ENCODE measurements at places on chromosomes 6 and 20. TPM values are rescaled to one million over a fixed set of nuclear protein-coding genes. Genes with fewer than 3 reads are reported as not detected.

- peak; percentile 82 for DNase-seq
Measured at GRCh38 chr20:25461786-25462545, 54.5 kb downstream of the GINS1 start.

DNA sequence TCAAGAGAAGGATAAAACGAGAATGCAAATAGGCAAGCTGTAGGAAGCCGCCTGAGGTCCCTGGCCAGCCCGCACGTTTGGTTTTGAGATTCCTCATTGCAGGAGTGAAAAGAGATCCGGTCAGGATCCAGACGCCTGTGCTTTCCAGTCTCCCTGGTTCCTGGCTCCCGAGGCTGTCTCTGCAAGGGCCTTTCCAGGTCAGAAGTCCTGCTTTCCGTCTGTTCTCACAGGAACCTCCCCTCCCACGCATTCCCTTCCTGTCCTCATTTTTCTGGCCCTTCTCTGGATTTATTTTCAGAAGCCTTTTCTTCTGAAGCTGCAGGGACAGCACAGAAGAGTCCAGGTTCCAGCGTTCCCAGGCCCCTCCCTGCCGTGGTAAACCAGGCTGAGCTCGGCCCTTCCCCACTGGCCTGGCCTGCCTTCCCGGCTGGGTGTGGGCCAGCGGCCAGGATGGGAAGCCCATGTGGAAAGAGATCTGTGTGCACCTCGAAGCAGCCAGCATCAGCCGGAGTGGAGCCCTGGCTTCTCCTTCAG is 54.0 kb downstream of the TMEM242 start:
- DNase-seq, result peak; percentile 87

- DNase-seq, result no peak
Measured at GRCh38 chr6:105321207-105321606, 81.7 kb downstream of the PREP start.

TFAP2C gene
- total RNA-seq, result 59.6 TPM

GRCh38 chr6:64233746-64234145 is 598.1 kb downstream of the PHF3 start:
- DNase-seq, result no peak

DNA sequence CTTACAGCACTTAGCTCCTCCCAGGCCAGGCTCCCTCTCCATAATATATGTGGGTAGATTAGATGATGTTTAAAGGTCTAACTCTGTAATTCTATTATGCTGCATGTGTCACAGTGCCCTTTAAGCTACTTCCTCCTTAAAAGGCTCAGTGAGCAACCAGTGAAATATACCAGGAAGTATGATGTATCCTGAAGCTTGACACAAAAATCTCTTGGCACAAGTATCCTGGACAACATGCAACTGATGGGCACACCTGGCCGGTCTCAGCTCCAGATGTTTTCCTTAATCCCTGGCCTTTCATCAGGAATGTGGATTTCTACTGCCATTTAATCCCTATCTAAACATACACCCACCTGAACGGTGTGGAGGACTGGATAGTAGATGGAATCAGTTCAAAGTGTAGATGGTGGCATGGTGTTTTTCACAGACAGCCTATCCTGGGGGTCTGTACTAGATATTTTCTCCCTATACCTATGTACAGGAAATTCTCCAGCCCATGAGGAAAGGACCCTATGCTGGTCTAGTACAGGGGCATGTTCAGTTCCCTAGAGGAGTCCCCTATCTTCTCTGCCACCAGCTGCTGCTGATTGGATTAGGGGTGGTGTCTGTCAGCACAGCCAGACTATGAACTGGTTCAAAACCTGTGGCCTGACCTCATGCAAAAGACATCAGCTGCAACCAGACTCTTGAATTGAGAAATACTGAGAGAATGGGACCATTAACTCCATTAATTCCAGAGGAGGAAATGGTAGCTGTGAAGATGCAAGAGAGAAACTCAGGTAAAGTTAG is 59.4 kb upstream of the CITED2 start:
- DNase-seq, result no peak

APOBEC2 gene
- not detected for total RNA-seq

POPDC3 gene
- total RNA-seq, result not detected

GRCh38 chr6:166760288-166760687 is 133.2 kb upstream of the RPS6KA2 start:
- DNase-seq, result peak; percentile 64

DNA sequence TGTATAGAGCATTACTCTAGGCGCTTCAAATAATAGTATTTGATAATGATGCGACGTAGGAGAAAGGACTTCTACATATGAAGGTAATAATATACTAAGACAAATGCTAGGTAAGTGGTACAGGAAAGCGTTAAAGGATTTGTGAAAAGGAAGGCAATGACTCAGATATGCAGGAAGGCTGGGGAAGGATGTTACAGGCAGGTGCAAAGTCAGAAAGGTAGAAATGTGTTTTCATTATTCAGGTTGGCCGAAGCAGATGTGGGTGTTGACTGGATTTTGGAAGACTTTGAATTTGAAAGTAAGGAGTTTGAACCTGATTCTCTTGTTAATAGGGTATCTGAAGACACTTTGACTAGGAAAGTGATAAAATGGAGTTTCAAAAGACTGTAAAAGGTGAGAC is 51.0 kb downstream of the STK4 start:
- no peak for DNase-seq

DNA sequence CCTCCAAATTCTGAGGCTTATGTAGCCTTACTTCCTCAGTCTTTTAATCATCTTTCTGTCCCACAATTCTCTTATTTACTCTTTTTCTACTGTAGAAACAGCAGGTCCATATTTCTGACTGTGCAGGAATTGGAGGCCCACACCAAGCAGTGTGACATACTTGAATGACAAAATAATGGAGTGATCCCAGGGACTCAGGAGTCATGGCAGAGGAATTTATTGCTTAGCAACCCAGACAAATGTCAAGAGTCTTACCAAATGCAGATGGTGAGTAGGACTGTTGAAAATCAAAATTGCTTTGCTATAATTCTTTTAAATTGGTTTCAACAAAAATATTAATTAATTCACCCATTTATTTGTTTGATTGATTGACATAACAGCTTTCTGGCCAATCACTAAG is 59.9 kb downstream of the HTR1B start:
- no peak for DNase-seq

DNA sequence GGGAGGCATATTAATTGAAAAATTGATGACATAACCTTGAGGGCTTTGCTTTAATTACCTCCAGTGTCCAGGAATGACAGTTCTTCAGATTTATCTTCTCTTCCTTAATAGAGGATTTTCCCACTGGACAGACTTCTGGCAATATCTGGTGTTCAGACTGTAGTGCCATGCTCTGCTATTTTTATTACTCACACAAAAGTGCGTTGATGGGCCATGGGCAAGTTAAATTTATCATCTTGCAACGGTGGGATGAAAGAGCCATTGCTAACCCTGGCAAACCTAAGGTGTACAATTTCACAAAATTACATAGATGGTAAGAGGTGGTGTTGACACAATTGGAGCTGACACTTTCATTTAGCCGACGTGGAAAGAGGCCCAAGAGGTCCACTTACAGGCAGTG is 253.7 kb upstream of the PLCB4 start:
- no peak for DNase-seq

DNA sequence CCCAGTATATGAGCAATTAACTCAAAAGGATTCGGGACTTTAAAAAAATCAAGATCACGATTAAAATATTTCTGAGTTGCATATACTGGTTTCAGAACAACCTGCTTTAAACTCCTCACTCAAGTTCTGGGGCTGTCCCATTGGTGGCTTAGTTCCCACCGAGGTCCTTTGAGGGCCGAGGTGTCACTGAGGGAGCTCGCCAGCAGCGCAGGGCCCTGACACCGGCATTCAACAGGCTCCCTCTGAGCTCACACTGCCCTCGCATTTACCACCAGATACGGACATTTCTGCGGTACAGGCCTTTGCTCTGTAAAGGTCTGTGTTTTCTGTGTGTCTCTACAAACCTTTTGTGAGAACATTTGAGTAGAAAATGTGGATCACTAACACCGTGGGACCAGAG is 24.4 kb upstream of the BNIP5 start:
- DNase-seq, result no peak

- no peak for DNase-seq
Measured at GRCh38 chr6:156883497-156884252, 106.5 kb downstream of the ARID1B start.

GRCh38 chr6:126513198-126513597 is 173.3 kb downstream of the CENPW start:
- DNase-seq, result no peak

GRCh38 chr6:144083172-144083571 is 12.2 kb downstream of the SF3B5 start:
- DNase-seq, result no peak

PTPRT gene
- 0.95 TPM for total RNA-seq

TRIM27 gene
- 36.7 TPM for total RNA-seq

DNA sequence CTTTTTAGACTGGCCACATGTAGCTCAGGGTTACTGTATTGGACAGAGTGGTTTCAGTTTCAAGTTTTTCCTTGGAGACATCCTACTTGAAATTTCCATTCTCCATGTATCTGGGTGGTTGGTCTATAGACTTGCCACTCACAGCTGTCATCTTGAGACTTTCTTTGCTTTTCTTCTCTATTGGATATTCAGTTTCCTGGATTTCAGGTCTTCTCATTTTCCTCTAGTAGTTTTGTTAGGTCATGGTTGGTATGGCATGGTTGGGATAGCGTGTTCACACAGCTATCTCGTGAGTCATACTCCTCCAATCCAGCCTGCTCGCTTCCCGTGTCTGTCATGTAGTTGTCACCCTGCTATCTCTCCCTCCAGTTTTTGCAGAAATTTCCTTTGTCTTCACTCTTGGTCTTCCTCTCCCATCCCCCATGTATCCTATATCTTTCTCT is 48.3 kb downstream of the PTPN1 start:
- no peak for DNase-seq

- DNase-seq, result peak; percentile 90
Measured at GRCh38 chr20:371755-372542, 8.6 kb upstream of the TRIB3 start.

F13A1 gene
- total RNA-seq, result 46.5 TPM

- no peak for DNase-seq
Measured at GRCh38 chr6:148534871-148535270, 192.2 kb downstream of the SASH1 start.

GRCh38 chr6:100453701-100454521 is 10.8 kb downstream of the SIM1 start:
- DNase-seq, result no peak

DNA sequence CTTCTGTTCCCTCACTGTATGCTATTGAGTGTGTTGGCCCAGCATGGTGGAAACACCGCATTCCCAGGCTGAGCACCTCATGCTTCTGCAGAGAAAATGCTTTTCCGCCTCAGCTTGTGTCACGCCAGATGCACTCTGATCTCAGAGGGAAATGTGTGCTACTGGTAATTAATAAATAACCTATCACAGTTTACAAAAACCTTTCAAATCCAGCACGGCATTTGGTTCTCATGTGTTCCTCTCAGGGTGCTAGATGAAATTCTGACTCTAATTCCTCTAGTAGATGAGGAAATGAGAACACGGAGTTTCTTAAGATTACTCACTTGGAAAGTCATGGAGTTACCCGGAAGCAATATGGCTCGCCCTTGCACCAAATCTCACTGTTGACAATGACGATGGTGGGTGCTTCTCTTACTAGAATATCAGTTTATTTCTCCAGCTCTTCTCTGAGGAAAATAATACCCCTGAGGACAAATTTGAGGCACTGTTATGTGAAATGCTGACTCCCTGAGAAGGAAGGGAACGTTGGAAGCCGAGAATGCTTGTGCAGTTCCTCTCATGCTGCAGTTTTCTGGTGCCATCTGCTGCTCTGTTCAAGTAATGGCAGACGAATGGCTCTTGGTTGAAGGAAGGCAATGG is 116.6 kb downstream of the RNF144B start:
- peak; percentile 45 for DNase-seq

DNA sequence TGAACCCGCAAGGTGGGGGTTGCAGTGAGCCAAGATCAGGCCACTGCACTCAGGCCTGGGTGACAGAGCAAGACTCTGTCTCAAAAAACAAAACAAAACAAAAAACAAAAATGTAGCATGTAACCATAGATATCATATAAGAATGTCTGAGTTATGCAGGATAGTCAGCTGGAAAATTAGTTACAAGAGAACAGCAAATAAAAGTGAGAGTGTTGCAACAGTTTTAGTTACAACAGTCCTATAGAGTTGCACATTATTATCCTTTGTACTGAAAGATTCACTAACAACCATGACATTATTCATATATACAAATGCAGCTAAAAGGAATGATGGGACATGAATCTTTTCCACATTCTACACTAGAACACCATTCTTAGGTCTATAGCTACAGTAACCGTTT is 16.4 kb downstream of the RNF24 start:
- no peak for DNase-seq

DNA sequence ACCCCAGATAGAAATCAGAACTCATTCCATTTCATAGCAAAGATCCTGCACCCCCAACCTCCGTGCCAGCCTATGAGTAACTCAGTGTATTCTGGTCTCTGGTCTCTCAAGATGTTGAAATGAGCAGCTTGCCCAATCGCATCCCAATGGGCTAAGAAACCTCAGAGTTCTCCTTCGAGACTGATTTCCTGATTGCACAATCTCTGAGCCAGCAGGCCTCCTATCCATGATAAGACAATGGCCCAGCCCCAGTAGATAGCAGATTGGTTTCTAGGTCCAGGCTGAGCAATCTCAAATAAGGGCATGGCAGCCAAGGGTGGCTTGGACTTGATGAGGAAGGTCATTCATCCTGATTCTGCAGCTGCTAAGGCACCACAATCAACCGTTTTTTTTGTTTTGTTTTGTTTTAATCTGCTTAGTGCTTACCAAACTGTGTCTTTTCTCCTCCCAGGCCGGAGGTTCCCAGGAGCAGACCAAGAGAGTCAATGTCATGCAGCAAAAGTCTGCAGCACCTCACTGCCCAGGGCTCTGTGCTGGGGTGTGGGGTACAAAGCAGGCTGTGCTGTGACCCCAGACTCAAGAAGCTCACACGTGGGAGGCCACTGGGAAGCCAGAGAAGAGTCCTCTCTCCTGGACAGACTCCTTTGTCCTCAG is 125.1 kb upstream of the NXT1 start:
- peak; percentile 90 for DNase-seq

DNA sequence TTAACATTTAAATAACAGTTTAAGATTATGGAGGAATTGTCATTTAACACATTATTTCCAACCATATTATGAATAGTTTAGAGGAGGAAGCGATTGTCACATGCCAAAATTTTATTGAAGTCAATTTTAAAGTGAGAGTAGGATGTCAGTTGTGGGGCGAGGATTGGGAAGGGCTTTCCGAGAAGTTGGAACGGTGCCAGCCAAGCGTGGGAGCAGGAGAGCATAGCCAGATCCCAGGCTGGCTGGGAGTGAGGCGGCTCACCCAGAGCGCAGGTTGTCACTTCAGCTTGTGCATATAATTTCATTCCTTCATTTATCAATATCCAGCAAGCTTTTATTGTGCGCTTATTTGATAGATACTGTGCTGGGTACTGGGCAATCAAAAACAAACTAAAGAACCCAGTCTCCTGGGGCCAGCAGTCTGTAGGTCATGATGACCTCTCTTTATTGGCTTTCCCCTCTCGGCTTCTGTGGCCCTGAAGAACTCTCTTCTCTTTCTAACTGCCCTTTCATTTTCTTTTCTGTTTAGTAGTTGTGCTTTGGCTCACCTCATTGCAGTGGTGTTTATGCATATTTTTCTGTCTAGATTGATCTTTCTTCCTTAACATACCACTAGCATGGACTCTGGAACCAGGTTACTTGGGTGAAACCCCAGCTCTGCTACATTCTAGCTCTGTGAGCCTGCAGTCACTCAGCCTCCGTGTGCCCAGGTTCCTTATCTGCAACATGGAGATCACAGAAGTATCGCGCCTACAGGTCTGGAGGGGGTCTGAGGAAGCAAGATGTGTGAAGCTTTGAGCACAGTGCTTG is 6.4 kb downstream of the CEP43 start:
- DNase-seq, result no peak

GRCh38 chr6:41201764-41202173 is 820 bp upstream of the TREML2 start:
- DNase-seq, result no peak

GRCh38 chr6:7805850-7806214 is 79.9 kb downstream of the BMP6 start:
- DNase-seq, result no peak
